ENCODE measurements at places on chromosomes 1 and 21.

- no peak for DNase-seq
Observed at GRCh38 chr1:244171241-244171985, 120.3 kb downstream of the ZBTB18 start.

GRCh38 chr1:87826681-87827251, 498.1 kb downstream of the LMO4 start:
- DNase-seq, result no peak

DNA sequence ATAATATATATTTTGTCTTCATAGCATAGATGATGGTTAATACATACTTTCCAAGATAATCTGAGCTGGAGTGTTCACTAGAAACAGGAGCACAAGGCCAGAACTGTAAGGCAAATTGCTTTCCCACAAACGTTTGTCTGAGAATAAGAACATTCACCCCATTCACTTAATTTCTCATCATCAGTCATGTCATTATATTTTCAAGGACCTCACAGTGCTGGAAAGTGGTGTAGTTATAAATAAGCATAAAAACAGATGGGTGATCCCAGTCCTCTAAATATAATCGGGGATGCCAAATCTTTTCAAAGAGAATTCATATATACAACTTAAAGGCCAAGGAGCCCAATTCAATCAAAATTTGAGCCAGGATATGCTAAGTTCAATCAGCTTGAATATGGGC, 8.4 kb downstream of the PRRX1 start:
- no peak for DNase-seq

DNA sequence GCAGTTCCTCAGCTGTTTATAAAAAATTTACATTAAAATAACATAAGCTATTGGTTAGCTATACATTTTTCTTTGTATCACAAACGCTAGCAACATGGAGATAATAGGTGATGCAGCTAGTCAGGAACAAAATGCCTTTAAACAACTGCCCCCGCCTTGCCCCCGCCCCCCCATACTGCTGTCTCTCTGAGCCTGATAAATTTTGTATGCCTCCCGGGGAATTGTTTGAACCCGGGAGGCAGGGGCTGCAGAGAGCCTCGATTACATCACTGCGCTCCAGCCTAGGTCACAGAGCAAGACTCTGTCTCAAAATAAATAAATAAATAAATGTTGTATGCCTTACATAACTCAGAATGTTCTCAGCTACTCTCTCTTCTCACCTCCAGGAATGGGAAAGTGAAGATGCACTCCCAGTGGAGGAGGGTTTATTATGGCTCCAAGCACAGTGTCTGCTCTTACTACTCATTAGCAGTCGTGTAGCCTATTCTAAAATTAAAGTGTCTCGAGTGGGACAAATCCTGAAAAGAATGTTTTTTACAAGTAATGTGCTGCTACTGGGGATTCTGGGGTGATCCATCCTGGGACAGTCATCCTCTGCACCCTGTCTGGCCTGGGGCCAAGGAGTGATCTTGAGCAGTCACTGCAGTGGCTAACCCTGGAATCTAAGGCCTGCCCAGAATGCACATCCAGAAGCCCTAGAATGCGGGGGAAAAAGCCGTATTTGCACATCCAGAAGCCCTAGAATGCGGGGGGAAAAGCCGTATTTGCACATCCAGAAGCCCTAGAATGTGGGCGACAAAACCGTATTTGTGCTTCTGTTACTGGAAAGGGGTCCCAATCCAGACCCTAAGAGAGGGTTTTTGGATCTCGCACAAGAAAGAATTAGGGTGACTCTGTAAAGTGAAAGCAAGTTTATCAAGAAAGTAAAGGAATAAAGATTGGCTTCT, 39.4 kb upstream of the ZNF496 start:
- no peak for DNase-seq

DNA sequence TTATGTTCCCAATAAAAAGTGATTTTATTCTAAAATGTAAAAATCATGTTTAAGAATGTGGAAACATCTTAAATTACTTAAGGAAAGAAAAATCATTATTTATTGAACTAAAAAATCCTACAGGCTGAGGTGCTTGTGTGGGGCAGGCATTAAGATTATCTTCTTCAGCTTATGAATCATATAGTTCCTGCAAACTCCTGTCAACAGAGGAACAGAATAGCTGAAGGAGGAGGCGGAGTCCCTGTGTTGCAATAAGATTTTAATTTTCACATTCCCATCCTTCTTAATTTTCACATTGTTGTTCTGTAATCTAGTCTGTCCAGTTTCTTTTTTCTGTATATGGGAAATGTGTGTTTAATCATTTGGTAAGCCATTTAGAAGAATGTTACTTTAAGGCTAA, 20.6 kb upstream of the OLFML3 start:
- DNase-seq, result no peak
